ENCODE measurements at places on chromosomes 1 and 21.

GRCh38 chr1:117895482-117896114 lies 33.8 kb downstream of the GDAP2 start:
- peak; percentile 86 for DNase-seq

GRCh38 chr1:51192213-51192843 lies 43.7 kb upstream of the RNF11 start:
- peak; percentile 87 for DNase-seq

- peak; percentile 66 for DNase-seq
Measured at GRCh38 chr1:59367301-59368007, 70.6 kb downstream of the FGGY start.

DNA sequence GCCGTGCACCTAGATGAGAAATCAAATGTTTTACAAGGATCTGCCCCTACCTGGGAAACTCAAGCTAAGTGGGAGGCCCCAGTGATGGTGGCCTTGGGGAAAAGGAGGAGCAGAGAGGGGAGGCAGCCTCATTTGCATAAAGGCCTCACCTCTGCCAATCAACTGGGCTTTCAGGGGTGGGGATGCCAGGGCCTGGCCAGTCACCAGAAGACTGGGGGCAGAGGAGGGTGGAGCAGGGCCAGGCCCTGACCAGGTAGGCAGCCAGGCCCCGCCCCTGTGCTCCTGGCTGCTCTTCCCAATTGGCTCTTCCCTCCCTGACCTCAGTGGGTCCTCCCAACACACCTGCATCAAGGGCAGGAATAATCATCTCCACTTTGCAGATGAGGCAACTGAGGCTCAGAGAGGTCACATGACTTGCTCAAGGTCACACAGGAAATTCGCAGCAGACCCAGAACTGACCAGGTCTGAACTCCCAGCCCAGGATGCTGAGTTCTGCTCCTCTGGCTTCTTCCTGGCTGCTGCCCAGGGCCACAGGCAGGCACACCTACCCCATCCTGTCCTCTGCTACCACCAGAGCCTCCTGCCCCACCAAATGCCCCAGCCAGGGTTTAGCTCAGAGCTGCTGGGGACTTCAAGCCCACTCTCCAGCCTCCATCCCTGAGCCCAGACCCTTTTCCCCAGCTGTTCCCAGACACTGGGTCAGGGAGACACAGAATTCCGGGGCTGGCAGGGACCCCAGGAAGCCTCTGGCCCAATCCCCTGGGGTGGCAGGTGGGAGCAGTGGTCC lies 677.9 kb downstream of the MATN1 start:
- no peak for DNase-seq

- DNase-seq: peak; percentile 83
Measured at GRCh38 chr1:199859491-199859933, 168.0 kb upstream of the NR5A2 start.

- no peak for DNase-seq
Measured at GRCh38 chr1:227472772-227473171, 90.6 kb upstream of the ZNF678 start.

DNA sequence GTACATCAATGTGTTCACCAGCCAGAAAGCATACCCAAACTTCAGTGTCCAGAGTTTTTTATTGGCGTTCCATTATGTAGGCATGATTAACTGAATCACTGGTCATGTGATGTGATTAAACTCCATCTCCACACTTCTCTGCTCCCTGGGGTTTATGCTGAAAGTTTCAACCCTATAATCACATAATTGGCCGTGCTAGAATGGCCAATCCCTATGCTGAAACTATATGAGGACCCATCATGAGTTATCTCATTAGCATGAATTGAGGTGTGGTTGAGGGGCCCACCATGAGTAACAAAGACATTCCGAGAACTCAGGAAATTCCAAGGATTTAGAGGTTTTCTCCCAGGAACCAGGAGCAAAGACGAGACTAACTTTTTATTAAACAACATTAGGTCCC lies 31.8 kb upstream of the FBXO28 start:
- no peak for DNase-seq

DNA sequence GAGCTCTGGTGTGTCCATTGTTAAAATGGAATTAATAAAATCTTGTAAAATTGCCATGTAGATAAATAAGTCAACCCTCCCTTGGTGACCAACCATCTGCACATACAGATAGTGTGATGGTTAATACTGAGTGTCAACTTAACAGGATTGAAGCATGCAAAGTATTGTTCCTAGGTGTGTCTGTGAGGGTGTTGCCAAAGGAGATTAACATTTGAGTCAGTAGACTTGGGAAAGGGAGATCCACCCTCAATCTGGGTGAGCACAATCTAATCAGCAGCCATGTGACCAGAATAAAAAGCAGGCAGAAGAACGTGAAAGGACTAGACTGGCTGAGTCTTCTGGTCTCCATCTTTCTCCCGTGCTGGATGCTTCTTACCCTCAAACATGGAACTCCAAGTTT lies 174.8 kb downstream of the LTN1 start:
- peak; percentile 31 for DNase-seq

DNA sequence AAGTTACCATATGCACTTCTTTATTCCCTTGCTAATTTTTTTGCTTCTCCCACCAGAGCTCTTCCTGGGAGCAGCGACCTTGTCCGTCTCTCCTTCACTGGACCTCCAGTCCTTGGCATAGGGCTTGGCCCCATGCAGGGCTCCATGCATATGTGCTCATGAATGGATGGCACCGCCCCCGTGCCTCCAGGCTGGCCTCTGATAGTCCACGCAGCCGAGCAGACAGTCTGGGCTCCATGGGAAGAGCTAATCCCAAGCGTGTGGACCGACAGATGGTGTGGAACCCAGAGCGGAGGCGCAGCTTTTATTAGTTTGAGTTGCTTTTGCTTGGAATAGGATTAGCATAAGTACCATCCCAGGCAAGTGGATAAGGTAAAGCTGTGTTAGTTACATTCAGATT lies 41.8 kb downstream of the CDCP2 start:
- DNase-seq: no peak

GRCh38 chr1:55338448-55338820 lies 123.3 kb upstream of the USP24 start:
- DNase-seq: no peak

- DNase-seq: no peak
Measured at GRCh38 chr1:115811140-115811828, 29.6 kb downstream of the NHLH2 start.

DNA sequence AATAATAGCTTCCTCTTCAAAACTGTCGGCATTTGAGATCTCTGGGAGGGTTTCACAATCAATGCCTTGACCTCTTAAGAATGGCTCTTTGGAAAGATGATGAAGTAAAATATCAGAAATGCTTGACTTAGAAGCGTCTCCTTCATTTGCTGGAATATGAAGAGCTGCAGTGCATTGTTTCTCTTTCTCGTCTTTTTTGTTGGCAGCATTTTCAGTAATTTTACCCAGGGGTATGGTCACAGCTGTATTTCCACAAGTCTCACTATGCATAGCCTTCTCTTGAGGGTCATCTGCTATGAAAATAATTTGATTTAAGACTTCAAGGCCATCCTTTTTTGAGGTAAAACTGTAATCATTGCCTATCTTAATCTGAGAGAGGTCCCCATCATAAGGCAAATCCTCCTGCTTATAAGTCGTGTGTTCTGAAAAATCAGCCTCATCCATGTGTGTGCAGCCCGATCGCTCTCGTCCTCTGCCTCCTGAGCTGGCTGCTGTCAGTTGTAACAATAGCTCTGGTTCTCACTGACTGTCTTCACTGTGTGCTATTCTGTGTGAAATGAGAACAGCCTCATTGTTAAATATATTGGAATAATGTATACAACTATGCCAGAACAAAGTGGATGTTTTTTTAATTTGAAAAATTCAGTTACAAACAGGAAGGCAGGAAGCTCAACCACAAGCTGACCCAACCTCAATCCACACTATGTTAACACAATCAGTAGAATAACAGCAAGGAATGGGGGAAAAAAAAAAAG lies 4.5 kb downstream of the AKNAD1 start:
- DNase-seq: peak; percentile 79

DNA sequence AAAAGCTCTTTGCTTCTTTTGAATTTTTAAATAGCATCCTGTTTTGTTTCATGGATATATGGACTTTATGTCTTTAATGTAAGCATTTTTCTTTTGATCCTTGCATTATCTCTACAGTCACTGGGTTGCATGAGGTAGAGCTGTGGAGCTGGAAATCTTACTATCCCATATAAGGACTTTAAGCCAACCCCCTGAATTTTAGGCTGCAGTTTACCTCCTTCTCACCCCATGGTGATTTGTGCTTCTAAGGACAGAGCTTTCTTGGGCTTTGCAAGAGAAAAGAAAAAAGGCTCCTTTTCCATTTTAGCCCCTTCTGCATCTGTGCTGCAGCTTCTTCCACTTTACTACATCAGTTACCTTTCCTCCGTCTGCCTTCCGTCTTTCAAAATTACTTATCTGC lies 373.8 kb downstream of the HHAT start:
- no peak for DNase-seq

- no peak for DNase-seq
Measured at GRCh38 chr1:202061055-202061454, 50.7 kb downstream of the ELF3 start.

DNA sequence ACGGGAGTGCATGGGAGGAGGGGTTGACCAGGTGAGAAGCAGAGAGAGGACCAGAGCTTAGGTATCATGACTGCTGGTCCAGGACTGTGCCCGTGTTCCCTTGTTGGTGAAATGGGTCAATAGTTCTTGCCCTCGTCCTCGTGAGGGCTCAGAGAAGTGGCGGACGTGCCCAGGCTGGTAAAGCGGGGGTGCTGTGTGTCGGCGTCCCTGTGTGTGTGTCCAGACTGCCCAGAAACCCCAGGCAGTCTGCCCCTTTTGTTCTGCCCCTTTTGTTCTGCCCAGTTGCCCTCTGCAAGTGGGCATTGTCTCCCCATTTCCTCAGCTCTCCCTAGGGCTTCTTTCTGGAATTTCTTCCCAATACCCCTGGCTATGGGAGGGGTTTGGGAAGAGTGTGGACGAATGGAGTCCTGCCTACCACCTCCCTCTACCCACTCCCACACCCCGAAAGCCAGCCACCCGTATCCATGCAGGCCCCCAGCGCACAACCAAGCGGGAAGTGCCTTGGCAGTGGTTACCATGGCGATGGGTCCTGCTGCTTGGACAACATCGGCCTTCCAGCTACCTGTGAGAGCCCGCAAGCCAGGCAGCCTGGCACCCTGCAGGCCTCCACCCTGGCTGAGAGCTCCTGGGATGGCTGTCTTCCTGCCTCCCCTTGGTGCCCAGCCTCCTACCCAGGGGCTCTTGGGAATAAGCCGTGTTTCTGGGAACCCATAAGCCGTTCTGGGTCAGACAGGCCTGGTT lies 34.7 kb downstream of the ACOT11 start:
- no peak for DNase-seq

Data from hematopoietic multipotent progenitor cell treated with erythropoietin and hydrocortisone succinate and interleukin-3 and kit ligand, for 4 days (in vitro differentiated cells).